Stimulated activated CD8-positive, alpha-beta memory T cell treated with anti-CD3 and anti-CD28 coated beads, Interleukin-4, amount 100 ng/mL, for 1 hour (primary cell): ENCODE measurements at places on chromosomes 7 and 10.

- no peak for DNase-seq
Observed at GRCh38 chr10:35940141-35941041, 298.3 kb upstream of the FZD8 start.

- no peak for DNase-seq
Observed at GRCh38 chr7:69635555-69636185, 37.4 kb downstream of the AUTS2 start.

DNA sequence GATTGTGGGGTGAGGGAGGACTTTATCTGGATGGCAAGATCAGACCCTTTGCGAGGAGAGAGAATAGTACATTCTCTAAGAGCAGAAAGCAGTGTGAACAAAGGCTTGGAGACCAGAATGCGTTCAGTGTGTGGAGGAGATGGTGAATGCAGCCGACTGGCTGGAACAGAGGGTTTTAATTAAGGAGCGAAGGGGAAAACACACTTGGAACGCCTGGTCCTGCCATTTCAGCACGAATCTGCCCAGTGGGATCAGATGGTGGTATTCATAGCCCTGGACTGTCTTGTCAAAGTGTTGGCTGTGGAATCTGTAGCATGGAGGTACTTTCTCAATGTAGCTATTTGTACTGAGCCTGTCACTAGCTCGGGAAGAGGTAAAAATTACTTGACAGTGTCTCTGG, 260.9 kb downstream of the SLC25A13 start:
- no peak for DNase-seq

DNA sequence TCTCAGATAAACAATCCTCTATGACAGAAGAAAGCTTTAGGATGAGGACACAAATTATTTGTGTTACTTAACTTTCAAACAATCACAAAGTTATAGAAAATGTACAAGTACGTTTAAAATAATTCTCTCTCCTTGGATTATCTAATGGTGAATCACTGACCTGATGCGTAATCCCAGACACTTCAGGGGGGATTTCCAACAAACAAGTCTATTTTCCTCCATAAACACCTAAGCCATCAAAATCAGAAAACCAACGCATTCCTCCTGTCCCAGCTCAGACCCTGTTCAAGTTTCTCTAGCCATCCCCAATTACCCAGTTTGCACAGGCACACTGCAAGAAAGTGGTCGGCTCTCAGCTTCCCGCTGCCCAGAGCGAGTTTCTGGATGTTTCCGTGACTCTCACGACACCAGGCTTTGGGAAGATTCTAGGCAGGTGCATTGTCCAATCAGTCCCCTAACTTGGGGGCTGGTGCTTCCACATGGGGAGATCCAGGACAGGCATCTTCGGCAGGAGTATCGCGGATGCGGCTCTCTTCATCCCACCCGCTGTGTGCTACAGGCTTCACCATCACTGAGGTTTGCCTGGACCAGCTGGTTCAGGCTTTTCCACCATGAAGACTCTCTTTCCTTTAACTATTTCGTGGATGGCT, 200.0 kb downstream of the ZMYND11 start:
- no peak for DNase-seq

- no peak for DNase-seq
Observed at GRCh38 chr7:123270570-123270969, 70.8 kb upstream of the SLC13A1 start.

DNA sequence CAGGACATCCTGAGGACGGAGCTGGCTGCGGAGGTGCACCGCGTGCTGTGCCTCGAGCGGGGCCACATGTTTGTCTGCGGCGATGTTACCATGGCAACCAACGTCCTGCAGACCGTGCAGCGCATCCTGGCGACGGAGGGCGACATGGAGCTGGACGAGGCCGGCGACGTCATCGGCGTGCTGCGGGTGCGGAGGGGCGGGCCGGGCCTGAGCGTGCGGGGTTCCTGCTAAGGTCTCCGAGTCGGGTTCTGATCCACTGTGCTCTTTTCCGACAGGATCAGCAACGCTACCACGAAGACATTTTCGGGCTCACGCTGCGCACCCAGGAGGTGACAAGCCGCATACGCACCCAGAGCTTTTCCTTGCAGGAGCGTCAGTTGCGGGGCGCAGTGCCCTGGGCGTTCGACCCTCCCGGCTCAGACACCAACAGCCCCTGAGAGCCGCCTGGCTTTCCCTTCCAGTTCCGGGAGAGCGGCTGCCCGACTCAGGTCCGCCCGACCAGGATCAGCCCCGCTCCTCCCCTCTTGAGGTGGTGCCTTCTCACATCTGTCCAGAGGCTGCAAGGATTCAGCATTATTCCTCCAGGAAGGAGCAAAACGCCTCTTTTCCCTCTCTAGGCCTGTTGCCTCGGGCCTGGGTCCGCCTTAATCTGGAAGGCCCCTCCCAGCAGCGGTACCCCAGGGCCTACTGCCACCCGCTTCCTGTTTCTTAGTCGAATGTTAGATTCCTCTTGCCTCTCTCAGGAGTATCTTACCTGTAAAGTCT, 10.4 kb downstream of the ATG9B start:
- peak; percentile 78 for DNase-seq

- DNase-seq, result no peak
Observed at GRCh38 chr7:3950249-3950648, 649.2 kb downstream of the SDK1 start.

DNA sequence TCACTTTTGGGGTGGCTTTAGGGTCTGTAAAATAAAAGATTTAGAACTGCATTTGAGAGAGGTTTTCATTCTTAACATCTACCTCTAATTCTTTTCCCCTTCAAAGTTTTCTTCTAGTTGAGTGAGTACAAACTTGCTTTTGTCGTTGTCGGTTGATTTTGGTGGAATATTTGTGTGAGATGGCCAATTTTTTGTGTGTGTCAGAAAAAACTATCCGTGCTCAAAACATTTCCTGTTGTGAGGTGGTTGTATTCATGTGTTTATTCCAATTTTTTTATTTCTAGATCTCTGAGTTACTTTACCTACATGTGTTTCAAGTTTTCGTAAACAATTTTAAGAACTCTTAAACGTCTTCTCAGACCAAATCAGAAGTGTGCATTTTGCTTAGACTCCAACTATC, 1.6 kb downstream of the AHR start:
- no peak for DNase-seq

- DNase-seq, result no peak
Observed at GRCh38 chr10:123787566-123787965, 104.0 kb downstream of the CPXM2 start.

DNA sequence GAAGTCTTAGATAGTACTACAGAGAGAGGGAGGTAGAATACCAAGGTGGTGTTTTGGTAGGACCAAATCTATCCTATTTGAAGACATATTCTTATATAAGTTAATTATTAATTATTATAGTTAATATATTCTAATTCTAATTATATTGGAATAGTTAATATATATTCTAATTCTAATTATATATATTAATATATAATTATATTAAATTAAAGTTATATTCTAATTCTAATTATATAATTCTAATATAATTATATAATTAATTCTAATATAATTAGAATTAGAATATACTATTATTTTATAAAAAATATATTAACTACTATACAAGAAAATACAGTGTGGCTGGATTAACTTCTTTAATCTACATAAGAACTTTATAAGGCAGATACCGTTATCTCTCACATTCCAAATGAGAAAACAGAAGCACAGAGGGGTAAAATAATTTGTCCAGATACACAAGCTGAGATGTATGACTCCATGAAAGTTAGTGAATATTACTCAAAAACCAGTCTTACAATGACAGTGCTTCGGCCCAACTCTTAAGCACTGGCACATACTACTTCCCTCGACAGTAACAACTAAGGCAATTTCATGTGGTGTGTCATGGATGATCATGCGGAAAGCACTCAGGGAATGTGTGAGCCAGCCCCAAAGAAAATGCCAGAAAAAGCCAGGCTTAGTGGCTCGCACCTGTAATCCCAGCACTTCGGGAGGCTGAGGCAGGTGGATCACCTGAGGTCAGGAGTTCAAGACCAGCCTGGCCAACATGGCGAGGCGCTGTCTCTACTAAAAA, 42.6 kb downstream of the TYW1B start:
- DNase-seq, result no peak

GRCh38 chr7:131640686-131641085, 84.3 kb upstream of the PODXL start:
- DNase-seq, result no peak

- no peak for DNase-seq
Observed at GRCh38 chr7:134826105-134826504, 46.7 kb downstream of the CALD1 start.

GRCh38 chr7:92798517-92799249, 37.7 kb downstream of the CDK6 start:
- no peak for DNase-seq

- no peak for DNase-seq
Observed at GRCh38 chr7:40024048-40024447, 74.0 kb downstream of the CDK13 start.

DNA sequence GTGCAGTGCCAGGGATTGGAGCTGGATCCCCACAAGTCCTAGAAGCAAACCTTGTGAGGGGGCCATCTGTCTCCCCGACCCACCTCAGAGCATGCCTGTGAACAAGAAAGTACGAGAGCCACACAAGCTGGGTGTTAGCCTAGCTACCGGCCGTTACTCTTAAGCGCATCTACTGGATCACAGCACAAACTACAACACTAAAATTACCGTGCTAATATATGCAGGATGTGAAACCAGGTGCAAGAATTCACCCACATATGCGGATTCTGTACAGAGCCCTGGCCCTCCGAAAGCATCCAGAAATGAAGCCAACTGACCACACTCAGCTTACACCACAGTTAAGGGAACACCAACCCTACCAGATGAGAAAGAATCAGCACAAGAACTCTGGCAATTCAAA, 16.0 kb upstream of the PRSS1 start:
- no peak for DNase-seq

DNA sequence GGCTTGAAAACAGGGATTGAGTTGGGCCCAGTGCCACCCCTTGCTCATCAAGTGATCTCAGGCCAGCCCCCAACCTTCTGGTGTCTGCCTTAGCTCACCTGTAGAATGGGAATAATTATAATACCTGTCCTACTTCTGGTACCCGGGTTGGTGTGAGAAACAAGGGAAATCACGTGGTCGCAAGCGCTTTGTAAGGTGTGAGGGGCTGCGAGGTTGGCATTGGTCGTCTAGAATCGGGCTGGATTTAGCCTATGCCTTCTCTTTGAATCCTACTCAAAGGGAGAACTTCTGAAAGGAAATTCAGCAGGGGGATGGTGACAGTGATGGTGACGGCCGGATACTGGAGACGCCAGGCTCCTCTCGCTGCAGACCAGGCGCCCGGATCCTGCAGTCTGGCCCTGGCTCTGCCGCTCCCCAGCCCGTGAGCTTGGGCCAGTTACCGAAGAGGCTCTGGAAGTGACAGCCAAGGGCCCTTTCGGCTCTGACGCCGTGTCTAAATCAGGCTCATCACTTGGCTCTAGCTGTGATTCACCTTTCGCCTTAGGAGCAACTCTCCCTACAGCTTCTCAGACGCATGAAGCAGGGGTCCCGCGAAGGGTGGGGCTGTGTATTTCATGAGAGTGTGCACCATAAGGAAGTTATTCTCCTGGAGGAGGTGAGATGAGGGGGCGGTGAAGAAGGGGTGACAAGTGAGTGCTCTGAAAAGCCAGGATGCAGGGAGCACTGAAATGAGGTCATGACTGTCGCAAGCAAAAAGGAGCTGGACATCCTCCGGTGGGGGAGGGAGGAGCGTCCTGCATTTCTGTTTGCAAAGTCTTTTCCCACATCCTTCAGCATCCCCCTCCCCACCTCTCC, 4.0 kb upstream of the CREB5 start:
- no peak for DNase-seq

DNA sequence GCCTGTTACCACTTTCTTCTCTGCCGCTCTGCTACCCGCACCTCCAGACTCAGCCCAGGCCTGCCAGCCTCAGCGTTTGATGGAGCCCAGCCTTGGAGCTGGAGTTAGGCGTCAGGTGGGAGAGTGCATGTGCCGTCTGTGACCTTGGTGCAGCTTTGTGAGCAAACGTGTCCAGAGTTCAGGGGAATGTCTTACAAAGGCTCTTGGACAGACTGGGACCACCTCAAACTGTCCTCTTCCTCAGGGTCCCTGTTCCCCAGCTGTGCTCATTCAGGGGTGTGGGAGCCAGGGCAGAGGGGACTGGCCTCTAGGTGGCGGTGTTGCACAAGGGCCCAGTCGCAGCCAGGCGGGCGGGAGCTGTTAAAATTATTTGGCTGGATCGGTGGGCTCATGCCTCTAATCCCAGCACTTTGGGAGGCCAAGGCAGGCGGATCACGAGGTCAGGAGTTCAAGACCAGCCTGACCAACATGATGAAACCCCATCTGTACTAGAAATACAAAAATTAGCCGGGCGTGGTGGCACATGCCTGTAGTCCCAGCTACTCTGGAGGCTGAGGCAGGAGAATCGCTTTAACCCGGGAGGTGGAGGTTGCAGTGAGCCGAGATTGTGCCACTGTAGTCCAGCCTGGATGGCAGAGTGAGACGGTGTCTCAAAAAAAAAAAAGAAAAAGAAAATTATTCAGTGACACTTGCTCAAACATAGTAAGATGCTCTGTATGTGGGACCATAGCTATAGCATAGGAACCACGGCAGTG, 89.2 kb downstream of the ADCY1 start:
- no peak for DNase-seq

- DNase-seq, result no peak
Observed at GRCh38 chr10:18438361-18439126, 212.8 kb downstream of the NSUN6 start.

DNA sequence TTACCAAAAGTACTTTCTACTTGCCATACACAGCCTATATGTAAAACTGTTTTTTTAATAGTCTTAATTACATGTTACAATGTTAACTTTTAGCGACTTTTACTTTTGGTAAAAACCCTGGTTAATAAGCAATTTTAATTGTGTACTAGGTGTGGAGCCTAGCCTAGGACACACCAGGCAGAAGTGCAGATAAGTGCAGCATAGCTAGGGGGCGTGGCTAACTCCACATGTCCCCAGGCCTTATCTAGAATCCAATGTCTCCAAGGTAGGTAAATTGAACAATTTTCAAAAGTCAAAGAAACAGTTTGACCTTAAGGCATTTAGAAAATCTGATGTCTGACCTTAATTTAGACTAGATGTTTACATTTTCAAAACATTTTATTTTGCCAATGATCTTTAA, 858.7 kb downstream of the CCSER2 start:
- DNase-seq, result no peak

DNA sequence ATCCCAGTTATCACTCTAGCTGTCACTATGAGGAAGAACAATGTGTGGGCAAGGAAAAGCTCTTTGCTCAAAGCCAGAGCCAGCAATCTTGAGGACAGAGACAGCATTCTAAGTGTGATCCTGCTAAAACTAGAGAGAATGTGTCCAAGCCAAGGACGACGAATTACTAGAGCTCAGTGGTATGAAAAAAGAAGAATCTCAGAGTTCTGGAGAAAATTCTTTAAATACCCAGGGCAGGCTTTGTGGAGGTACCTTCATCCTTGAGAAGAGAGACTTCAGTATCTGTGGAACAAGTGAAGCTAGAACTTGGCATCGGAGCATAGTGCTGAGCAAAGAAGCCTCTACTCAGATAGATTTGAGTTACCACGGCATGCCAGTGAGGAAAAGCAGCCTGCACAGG, 209.8 kb downstream of the TRIL start:
- DNase-seq, result no peak

DNA sequence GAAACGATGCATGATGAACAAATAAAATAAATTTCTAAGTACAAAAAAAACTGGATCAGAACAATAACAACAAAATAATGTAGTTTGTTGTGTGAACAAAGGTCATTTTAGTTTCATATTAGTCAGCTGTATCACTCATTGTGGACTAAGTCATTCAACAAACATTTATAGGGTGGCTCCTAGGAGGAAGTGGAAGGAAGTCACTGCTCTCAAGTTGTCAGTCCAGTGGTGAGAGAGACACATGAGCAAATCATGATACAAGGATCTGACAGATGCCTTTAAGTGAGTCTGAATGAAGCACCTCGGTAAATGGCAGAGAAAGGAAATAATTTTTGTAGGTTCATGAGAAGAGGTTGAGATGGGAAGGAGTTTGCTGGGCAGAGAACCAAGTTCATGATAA, 56.8 kb downstream of the EPDR1 start:
- no peak for DNase-seq
